Activated naive CD4-positive, alpha-beta T cell treated with Interleukin-2 at 50 U/mL for 16 hours (primary cell): ENCODE measurements at places on chromosomes 11 and 22.

DNA sequence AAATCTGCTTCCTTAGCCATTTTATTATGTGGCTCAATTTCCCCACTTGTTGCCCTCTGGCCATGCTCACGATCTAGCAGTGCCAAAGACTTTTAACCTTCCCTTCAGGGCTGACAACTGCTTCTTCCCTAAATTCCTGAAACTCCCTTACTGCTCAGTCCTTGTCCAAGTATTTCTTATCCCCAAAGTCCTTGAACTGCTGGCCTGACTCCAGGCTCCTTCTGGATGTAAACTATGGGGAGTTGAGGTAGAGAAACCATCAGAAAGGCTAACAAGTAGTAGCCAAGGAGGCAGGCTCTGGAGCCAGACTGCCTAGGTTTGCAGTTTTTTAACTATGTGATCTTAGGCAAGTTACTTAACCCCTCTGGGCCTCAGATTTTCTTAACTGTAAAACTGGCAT is 258.7 kb upstream of the CCDC90B start:
- DNase-seq: no peak

DNA sequence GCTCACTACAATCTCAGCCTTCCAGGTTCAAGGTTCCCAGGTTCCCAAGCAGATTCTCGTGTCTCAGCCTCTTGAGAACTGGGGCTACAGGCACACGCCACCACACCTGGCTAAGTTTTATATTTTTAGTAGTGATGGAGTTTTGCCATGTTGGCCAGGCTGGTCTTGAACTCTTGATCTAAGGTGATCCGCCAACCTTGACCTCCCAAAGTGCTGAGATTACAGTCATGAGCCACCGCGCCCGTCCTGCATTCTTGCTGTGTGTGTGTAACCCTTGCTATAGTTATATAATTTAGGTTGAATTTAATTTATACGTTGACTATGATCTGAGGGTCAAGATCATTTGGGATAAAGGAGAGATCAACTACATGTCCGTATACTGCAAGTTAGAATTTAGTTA is 29.3 kb upstream of the ROBO3 start:
- DNase-seq: no peak

DNA sequence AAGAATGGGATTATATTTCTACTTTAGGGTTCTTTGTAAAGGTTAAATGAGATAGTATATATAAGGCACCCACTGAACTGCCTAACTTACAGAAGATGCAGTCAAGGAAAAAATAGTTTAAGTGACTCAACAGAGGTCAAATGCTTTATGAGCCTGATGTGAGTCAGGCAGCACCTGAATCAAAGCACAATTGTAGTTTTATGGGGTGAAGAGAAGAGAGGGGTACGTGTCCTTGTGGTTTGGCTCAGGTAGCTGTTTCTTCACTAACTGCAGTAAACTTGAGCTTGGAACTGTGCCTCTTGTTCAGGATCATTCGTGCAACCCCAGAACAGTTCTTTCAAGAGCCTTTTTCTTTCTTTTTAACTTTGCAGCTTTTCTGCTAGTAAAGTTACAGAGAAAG is 125.2 kb upstream of the SPON1 start:
- DNase-seq: no peak

DNA sequence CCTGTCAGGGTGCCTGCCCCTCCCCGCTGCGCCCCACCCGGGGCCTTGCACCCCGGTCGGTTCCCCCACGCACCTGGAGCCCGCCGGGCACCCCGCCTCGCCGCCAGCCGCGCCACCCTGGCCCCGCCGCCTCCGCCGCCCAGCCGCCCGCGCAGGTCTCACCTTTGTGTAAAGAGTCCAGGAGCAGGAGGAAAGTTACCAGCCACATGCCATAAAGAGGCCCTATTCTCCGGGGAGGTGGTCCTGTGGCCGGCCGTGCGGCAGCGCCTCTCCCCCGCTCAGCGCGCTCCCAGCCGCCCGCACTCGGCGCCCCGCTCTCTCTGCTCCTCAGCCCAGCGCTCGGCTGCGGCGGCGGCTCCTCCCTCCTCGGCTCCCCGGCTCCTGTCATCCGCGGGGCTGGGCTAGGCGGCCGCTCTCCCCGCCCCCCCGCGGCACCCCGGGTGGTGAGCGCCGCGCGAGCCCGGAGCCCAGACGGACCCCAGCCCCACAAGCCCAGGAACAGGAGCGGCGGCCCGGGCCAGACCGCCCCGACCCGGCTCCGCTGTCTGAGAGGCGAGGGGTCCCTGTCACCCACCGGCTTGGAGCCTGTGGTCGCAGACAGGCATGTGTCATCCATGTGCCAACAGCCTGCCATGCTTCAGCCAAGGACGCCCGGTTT is at the start of gene DSCAML1:
TSS of gene DSCAML1 (minus strand) at position 345 of the 658 bp plus-strand sequence. CDS start at position 208, 137 bp downstream.
- peak; percentile 53 for DNase-seq

DNA sequence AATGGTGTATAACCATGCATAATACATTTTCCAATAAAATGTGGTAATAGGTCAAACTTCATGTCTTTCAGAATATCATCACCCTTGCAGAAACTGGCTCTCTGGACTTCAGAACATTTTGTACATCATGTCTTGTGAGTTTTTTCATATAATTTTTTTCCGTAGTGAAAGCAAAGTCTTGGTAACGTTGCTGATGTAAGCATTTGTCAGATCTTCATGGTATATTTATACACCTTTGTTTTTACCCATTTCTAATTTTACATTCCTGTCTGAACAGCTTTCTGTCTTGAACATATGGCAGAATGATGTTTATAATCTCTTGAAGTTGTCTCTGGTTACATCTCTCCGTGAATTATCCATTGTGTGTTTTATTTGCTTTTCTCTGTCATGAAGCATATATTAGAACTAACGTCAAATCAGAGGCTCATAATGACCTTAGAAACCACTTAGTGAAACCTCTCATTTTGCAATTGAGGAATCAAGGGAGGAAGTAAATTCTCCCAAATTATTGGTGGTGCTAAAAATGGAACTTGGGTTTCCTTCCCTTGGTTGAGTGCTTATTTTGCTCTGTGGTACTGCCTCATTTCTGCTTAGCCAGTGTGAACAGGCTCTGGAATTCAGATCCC is 37.4 kb downstream of the CSRP3 start:
- no peak for DNase-seq

DNA sequence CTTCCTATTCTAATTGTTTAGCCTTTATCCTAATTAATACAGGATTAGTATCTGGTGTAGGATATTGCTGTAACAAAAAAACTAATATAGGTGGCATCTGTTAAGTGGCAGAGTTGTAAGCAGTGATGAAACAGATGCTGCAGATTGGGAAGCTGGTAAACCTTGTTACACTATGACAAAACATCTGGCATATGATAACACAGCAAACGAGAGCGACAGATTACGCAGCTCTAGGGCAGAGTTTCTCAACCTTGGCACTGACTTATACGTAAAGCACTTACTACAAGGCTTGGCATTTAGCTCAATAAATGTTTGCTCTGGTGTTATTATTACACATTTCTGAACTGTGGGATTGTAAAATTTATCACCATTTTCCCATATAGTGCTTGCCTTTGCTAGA is 137.0 kb downstream of the ATG16L2 start:
- no peak for DNase-seq

DNA sequence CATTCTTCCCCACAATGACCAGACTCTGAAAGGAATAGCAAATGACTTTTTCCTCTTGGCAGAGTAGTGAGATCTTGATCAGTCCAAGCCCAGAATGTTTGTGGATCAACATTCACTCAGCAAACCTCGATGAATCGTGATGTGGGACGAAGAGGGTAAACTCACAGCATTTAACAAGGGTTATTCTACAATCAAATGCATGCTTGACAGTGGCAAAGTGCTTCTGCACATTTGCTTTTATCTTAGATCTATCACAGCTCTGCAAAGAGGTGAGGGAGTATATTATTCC is 31.8 kb downstream of the TMPRSS5 start:
- DNase-seq: no peak

DNA sequence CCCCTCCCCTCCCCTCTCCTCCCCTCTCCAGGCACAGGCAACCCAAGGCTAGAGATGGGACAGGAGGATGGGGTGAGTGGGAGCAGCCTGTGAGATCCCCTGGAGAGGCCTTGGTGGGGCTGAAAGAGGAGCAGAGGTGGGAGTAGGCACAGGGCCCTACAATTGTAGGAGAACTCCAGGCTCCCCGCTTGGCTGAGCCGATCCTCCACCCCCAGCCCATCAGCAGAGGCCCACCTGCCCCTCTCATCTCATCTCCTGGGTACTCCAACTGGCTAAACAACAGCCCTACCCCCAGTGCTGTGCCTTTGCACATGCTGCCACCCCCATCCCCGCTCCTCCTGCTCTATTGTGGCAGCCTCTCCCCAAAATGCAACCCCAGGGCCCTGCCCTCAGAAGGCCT is 52.0 kb upstream of the A4GALT start:
- no peak for DNase-seq

GRCh38 chr22:28435140-28435768 is 244.4 kb downstream of the TTC28 start:
- DNase-seq: no peak

- no peak for DNase-seq
These were observed 1351.1 kb downstream of the BRD1 start for GRCh38 chr22:48476577-48476976.

- DNase-seq: no peak
These were observed 1057.2 kb downstream of the NTM start for GRCh38 chr11:132427611-132428010.

GRCh38 chr11:132632641-132633124 is 899.6 kb downstream of the OPCML start:
- DNase-seq: no peak

- no peak for DNase-seq
These were observed 78.0 kb downstream of the TIMP3 start for GRCh38 chr22:32879550-32879949.

- DNase-seq: no peak
These were observed 255.9 kb downstream of the FAT3 start for GRCh38 chr11:92480499-92480898.

DNA sequence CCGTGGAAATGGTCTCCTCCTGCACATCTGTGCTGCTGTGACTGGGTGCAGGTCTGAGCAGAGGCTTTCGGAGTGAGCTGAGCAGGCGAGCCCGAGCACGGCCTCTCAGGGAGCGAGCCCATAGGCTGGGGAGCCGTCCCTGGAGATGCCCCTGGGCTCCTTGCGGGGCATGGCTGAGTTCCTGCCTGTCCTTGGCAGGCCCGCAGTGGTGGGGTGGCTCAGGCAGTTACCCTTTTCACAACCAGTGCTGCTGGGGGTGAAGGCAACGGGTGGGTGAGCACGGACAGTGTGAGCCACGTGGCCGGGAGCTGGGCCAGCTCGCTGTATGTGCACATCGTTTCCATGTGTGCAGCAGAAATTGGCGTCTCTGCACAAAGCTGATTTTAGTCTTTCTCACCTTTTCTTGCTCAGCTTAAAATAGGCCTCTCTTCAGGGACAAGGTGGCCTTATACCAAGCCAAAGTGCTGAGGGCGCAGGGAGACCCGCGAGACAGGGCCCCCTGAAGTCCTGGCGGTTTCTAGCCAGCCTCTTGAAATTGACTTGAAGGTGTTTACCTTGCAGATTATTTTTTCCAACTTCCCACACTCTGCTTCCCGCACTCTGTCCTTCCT is at the start of gene TP53AIP1:
TSS of gene TP53AIP1 (minus strand) at position 55 of the 611 bp plus-strand sequence. CDS start 5,053 bp downstream, outside the sequence.
- no peak for DNase-seq

DNA sequence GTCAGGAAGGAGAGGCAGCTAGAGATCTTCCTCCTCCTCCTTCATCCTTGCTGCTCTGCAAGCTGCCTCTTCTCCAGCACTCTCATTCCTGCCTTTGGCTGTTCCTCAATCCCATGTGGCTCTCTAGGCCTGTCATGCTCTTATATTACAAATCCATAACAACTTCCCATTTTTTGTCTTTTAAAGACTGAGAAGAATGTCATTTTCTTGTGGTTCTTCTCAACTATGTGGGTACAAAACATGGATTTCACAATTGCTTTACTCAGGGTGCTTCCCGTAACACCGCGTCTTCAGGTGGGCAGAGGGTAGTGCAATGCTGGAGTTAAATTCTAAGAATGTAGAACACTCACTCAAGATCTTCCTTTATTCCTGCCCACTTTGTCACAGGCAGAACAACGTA is 6.8 kb upstream of the CAT start:
- DNase-seq: no peak

DNA sequence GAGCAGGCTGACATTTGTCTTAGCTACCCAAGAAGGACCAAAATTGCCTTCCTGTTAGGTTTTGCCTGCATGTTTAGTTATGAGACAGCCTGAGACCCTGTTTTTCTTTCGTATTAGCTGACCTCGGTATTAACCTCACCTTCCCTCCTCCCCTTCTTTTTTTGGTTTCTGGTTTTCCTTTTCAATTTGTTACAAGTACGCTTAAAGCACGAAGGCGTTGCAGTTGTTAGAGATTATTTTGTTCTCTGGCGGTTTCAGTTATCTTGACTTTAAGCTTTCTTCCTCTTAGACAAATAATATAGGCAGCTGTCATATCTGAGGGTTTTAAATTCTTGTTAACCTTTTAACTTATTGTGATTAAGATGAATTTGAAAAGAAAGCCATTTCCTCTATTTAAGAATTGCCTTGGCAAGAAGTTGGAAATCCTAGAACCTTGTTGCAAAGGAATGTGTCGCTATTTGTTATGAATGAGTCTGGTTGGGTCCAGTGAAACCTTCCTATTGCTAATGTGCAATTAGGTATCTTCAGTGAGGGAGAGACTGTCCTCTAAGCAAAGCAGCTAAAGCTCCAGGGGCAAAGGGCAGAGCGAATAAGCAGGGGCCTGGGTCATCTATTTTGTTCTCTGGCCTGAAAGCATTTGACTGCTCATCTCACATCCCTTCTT is 45.7 kb downstream of the PACS1 start:
- no peak for DNase-seq

DNA sequence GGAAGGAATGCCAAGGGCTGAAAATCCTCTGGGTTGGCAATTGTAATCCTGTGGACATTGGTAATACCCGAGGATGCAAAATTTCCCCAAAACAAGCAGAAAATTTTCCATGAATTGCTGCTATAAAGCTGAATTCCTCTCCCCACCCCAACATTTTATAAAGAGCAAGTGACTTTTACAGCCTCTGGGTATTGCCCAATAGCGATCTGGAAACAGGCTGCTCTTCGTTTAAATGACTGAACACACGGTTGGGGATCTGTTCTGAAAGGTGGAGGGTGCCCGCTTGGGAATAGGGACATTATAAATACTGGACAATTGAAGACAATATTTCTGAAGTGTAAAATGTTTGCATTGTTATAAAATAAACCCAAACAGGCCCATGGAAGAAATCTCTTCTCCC is 20.6 kb downstream of the EHF start:
- no peak for DNase-seq

- no peak for DNase-seq
These were observed 61.8 kb downstream of the RPL27A start for GRCh38 chr11:8744423-8744822.

- no peak for DNase-seq
These were observed 1505.8 kb downstream of the TBC1D22A start for GRCh38 chr22:48268293-48268692.
